NCI-H187 treated with DMSO at 0.1 percent for 48 hours (cell line): ENCODE measurements at places on chromosomes 5 and 9.

- DNase-seq: no peak
Measured at GRCh38 chr9:126218359-126219125, 108.1 kb upstream of the MVB12B start.

DNA sequence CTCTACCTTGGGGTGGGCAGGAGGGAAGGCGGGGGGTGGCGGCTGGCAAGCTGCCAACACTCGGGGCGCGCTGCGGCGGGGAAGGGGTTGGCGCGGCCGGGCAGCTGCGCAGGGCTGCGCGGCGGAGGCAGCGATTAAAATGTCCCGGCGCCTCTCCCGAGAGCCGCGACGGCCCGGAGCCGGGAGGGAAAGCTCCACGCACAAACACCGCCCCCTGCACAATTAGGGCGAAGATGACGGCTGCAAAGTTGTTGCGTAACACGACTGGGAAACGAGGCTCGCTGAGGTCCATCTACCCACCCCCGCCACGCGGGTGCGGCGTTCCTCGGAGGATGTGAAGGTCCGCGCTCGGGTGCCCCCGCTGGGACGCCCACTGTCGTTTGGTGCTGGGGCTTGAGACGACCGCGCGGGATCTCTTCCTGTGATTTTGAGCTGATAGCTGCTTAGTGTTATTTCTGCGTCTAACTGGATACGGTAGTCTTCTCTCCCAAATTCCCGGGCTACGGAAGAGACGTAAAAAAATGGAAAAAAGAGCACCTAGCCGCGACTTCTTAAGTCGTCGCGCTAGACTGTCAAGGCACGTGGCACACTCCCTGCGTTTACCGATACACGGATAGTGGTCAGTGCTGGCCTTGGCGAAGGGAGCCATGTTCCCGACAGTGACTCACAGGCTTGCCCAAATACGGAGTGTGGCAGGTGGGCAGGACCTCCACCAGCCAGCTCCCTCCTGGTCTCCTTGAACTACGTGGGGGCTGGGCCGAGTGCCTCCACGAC is 958 bp upstream of the NFIL3 start:
- DNase-seq: no peak

GRCh38 chr5:135313405-135313804 is 85.6 kb downstream of the MACROH2A1 start:
- no peak for DNase-seq

- DNase-seq: no peak
Measured at GRCh38 chr5:42636425-42636824, 120.2 kb upstream of the CCDC152 start.

- DNase-seq: no peak
Measured at GRCh38 chr5:159171274-159171673, 38.1 kb downstream of the RNF145 start.

GRCh38 chr9:87834357-87834756 is 48.3 kb upstream of the SPATA31E1 start:
- no peak for DNase-seq

DNA sequence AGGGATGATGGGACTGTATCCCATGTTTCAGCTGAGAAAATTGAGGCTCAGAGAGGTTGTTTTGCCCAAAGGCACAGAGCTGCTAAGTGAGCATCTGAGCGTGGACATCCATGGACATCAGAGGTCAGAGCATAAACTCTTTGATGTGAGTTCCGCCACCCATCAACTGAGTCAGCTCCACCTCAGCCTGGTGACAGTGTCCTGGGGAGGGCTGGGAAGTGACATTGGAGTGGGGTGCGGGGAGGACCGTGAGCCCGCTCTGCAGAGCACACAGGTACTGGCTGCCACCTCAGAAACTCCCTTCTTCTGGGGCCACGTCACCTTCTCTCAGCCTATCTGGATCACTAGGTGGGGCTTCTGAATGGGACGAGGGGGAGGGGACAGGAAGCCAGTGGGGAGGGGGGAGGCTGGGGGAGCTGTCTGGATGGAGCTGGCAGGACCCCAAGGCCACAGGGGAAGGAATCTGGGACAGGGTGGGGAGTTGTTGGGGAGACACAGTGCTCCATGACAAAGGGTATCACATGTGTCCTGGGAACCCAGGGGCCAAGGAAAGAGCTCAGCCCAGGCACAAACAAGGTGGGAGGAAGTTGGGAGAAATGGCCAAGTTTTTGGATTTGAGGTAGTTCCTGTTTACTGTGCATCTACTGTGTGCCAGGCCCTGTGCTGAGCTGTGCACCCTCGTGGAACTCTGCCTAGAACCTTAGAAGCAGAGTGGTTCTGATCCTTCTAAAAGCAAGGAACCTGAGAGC is 2.5 kb downstream of the LAMC3 start:
- no peak for DNase-seq

GRCh38 chr9:74817816-74818215 is 69.9 kb downstream of the TRPM6 start:
- no peak for DNase-seq

GRCh38 chr5:94725142-94725541 is 106.7 kb downstream of the SLF1 start:
- no peak for DNase-seq

DNA sequence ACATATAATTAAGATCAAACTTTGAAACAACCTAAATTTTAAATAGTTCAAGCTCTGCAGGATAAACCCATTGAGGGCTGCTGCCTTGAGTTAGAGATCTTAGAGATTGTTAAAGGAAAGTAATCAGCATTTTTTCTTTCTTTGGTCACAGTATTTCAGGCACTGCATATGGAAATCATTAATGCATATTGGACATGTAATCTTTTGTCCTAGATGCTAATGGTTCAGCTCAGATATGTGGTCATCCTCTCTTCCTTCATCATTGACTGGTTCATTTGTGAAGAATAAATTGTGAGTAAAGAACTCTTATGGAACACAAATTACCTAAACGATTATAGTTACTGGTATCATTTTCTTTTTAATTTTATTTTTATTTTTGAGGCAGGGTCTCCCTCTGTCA is 82.0 kb upstream of the PRLR start:
- no peak for DNase-seq
